EL (cell line): ENCODE measurements at places on chromosomes 6 and 20.

DNA sequence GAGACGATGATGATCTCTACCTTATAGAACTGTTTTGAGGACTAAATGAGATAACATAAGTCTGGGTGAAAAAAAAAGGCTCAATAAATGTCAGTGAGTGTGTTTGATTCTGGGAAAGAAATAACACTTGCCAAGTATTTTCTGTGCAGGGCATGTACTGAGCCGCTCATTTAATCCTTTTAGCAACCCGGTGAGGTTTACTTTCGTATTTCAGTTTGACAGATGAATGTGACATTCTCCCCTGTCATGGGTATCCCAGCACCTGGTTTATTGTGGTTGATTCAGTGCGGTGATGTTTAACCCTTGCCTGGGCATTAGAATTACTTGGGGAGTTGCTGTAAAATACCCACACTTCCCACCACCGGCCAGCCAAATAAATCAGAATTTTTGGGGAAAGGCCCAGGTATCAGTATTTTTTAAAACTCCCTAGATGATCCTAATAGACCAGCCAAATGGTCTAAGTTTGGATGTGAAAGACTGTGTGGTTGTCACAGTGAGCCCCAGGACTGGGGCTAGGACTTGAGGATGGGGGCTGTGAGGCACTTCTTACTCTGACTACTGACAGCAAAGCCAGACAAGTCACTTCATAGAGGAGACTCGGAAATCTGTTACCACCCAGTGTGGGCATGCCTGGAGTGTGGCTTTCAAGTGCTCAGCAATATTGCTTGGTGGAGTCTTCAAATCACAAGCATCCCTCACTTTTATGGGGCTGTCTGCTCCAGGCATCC is 100.2 kb upstream of the KCNG1 start:
- DNase-seq: no peak

DNA sequence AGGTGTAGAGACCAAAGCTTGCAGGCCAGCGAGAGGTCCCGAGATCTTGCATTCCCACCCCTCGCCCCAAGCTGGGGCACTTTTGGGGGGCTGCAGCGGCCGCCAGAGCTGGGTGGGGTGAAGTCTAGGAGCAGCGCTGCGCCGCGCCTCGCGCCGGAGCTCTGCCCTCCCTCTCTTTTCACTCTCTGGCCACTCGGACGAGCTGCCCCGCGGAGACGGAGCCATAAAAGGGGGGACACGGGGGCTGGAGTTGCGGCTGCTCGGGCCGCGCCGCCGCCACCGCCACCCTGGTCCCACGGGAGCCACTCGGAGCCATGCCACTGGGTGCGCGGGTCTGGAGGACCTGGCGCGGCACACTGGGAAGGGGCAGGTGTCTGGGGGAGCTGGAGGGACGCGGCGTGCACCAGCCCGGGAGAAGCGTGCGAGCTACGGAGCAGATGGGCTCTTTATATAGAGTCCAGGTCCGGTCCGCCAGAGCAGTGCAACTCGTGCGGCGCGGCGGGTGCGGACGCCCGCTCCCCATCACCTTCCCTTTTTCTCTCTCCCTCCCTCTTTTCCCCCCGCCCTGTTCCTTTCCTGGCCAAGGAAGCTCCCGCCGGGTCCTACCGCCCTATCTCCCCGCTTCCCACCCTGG is 687 bp upstream of the HTR1B start:
- peak; percentile 37 for DNase-seq

GRCh38 chr6:140768133-140768532 is 1364.6 kb upstream of the GJE1 start:
- DNase-seq: no peak

DNA sequence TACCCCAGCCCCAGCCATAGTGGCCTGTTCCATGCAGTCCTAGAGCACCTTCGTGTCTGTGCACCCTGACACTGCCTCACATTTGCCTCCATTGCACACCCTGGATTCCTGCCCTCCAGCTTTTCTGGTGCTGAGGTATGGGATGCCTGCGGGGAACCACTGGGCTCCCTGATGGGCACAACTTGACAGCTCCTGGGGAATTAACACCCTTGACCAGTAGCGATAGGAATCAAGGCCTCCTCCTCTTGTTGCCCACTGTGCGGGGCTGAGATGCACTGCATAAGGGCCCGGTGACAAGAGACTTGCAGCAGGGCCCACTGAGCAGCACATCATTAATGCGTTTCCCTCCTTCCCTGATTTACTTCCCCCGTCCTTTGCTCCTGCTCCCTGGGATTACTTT is 235.6 kb upstream of the MOCS1 start:
- DNase-seq: no peak

DNA sequence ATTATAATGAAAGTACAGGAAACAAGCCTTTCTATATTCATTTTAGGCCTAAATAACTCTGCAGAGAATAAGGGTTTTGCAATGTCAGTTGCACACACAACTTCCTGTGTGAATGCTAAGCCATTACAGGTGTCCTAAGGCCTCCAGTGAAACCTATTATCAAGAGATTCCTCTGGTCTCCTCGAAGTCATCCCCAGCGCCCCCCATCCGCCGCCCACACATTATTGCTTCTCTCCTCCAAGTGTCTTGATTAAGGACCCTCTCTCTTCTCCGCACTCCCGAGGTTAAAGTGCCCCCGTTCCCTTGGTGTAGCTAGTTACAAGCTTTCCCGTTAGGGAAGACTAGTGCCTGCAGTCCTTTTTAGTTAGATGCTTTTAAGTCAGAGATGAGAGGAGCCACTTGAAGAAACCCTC is 1.3 kb downstream of the HIVEP2 start:
- peak; percentile 44 for DNase-seq

GRCh38 chr6:10163203-10163962 is 251.5 kb downstream of the TFAP2A start:
- DNase-seq: no peak

GRCh38 chr6:154653853-154654252 is 79.4 kb upstream of the SCAF8 start:
- peak; percentile 82 for DNase-seq

- DNase-seq: peak; percentile 44
Measured at GRCh38 chr6:19052219-19052618, 665.1 kb downstream of the RNF144B start.
